ENCODE measurements at places on chromosomes 4 and X. TPM values are rescaled to one million over a fixed set of nuclear protein-coding genes. Genes with fewer than 3 reads are reported as not detected.

- DNase-seq, result no peak
These were observed 133.1 kb downstream of the CORIN start for GRCh38 chr4:47704693-47705325.

- DNase-seq, result no peak
These were observed 255.2 kb downstream of the SLC39A8 start for GRCh38 chr4:102089850-102090621.

- DNase-seq, result no peak
These were observed 113.8 kb downstream of the IL13RA2 start for GRCh38 chrX:114903618-114904017.

- no peak for DNase-seq
These were observed 353.6 kb downstream of the TRIML1 start for GRCh38 chr4:188492886-188493285.

DNA sequence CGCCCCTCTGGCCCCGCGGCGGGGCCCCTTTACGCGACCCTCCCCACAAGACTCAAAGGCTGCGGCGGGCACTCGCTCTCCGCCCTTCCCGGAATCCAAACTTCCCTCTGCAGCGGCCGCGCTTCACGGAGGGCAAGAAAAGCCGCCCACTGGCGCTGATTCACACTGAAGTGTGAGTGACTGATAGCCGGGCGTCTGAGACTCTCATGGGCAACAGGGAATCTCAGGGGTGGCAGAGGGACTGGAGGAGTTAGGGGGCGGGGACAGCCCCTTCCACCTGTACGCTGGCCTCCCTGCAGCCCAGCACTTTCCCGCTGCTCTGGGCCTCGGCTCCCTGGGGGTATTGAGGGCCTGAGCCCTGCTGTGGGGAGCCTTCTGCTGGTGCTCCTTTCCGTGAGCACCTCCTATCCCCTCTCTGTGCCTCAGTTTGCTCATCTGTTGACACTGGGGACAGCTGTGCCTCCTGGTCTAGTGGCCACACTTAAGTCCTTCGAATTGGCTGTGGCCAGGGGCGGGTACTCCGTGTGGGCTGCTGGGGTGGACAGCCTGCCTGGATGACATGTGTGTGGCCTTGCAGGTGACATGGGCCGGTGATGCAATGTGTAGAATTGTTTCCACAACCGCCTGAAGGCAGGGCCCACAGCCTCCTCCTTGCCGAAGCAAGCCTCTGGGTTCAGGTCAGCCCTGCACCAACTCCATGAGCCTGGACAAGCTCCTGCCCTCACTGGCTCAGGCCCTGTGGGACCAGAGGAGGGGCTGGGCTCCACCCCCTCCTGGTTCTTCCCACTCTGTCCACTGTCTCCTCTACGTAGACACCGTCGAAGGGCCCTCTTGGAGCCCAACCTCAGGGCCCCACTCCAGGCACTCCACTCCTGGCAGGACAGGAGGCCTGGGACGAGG lies 951 bp downstream of the SH3BP2 start:
- DNase-seq, result no peak

DNA sequence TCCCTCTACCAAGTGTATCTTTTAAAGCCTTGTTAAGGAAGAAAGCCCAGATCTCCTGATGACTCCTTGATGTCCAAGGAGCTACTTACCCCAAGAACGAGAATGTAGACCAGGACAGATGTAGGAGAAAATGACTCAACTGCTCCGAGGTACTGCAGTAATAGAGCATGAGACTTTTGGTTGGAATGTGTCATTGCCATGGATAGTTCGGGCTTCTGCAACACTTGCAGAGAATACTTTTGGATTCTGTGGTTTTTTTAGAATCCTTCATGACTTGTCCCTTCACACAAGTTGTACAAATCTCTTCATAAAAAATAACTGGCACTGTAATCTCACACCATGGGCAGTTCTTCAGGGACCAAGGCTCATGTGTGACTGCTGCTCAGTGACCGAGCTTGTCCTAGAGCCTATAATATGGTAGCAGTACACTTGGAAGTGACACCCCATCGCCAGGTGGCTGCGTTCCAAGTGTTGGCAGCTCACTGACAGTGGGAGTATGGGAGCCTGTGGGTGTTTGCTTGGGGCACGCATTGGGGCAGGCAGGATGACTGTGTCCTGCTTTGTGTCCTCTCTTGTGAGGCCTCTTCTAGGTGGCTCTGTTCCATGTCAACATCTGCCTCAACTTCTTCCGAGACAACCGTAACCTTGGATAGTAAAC lies 87.9 kb upstream of the WDR1 start:
- DNase-seq, result no peak

RASL11B gene
- total RNA-seq, result not detected

CXorf65 gene
- total RNA-seq, result 38.8 TPM

IL1RAPL2 gene
- total RNA-seq, result not detected

Data from T-cell (primary cell).